Epithelial cell of umbilical artery (primary cell): ENCODE measurements at places on chromosomes 7 and 10. TPM values are rescaled to one million over a fixed set of nuclear protein-coding genes. Genes with fewer than 3 reads are reported as not detected.

NUTM2A gene
- 0.15 TPM in 1 of 2 replicates, not detected in the other for total RNA-seq

SFRP4 gene
- total RNA-seq: not detected in 2 replicates

GRID2IP gene
- not detected in 2 replicates for total RNA-seq

LBX1 gene
- total RNA-seq: not detected in 2 replicates

PEX1 gene
- total RNA-seq: 13.3 and 19.5 TPM in 2 replicates

PIK3AP1 gene
- total RNA-seq: 0.30 and 0.32 TPM in 2 replicates

CALHM2 gene
- 6.8 and 9.9 TPM in 2 replicates for total RNA-seq

C7orf57 gene
- under 0.01 TPM in 1 of 2 replicates, not detected in the other for total RNA-seq

GIMAP4 gene
- total RNA-seq: 332 and 504 TPM in 2 replicates

IDE gene
- 25.0 and 33.4 TPM in 2 replicates for total RNA-seq

TMEM176B gene
- total RNA-seq: not detected in 2 replicates

FOXI2 gene
- not detected in 2 replicates for total RNA-seq

CCDC146 gene
- total RNA-seq: 0.46 and 0.97 TPM in 2 replicates

SYT15 gene
- total RNA-seq: not detected in 2 replicates

INTS15 gene
- 9.1 and 11.2 TPM in 2 replicates for total RNA-seq
